AML-193 (cell line): ENCODE measurements at places on chromosomes 11 and 22.

DNA sequence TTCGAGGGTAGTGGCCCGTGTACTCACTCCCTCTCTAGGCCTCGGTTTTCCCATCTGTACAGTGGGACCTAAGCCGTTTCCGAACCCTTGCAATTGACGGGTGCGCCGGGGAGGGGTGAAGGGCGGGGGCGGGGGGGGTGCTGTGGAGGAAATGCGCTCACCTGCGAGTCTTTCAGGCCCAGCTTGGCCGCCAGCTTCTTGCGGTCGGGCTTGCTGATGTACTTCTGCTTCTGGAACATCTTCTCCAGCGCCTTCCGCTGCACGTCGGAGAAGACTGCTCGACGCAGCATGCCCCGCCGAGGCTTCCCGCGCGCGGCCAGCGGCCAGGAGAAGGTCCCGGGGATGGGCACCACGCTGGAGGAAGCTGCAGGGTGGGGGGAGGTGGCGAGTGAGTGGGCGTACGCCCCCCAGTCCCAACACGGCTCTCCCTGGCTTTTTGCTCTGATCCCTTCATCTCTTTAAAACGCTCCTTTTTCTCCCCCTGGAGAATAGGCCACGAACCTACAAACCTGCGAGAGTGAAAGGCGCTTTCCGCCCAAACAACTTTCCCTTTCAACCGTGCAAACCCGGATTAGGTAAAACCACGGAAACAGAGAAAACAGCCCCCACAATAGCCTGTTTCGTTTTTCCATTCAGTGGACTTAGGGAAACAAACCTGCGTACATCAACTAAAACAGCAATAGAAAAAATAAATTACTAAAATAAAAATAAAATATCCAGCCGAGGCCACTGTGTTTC lies 3.2 kb downstream of the DBX1 start:
- no peak for DNase-seq

DNA sequence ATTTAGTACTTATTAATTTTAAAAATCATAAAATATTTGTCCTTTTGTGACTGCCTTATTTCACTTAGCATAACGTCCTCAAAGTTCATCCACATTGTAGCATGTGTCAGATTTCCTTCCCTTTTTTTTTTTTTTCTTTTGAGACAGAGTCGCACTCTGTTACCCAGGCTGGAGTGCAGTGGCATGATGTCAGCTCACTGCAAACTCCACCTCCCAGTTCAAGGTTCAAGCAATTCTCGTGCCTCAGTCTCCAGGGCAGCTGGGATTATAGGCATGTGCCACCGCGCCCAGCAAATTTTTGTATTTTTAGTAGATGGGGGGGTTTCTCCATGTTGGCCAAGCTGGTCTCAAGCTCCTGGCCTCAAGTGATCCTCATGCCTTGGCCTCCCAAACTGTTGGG lies 10.6 kb downstream of the RAB6A start:
- DNase-seq, result peak; percentile 22

DNA sequence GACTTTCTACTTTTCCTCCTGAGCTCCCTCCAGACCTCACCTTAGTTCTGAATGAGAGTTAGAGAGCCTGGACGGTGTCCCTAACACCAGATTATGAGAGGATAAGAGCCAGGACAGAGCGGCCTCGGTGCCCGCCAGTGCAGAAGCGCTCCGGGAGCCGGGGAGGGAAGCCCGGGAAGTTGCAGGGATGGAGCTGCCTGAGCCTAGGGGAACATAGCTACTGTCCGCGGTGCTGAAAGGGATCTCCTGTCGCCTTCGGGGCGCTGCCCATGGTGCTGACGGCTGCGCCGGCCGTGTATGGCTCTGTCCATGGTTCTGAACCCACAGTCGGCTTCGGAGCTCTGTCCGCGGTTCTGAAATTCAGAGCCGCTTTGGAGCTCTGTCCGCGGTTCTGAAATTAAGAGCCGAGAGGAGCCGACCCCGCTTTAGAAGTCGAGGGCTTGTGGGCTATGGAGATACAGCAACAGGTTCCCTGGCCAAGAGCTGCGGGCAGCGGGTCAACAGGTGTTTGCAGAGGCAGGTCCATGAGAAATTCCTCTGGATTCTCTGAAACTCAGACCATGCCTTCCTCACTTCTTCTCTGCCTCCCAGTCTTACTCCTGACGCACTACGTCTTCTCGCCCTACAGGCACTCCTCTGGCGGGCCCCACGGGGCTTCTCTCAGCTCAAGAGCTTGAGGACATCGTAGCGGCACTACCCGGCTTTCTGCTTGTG lies 814 bp downstream of the NPAS4 start:
- peak; percentile 64 for DNase-seq

DNA sequence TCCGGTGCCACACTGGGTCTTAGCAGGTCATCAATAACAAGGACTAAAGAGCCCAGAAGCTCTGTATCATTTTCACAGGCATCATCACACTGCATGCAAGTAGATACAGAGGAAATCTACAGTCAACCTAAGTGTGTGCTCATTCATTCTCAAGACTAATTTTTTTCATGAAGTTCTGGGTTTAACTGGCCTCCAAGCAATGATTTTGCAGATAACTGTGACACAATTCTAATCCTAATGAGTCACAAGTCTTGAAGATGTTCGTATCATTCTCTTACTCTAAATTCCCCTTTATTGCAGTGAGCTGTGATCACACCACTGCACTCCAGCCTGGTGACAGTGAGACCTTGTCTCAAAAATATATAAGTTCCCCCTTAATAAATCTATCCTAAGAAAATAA lies 2.5 kb downstream of the OR52W1 start:
- DNase-seq, result peak; percentile 74

- no peak for DNase-seq
Measured at GRCh38 chr22:50569041-50569459, 6.3 kb upstream of the SYCE3 start.

GRCh38 chr11:113974741-113975470 lies at the start of gene HTR3A:
TSS of gene HTR3A (plus strand) at chr11:113975108. CDS start at chr11:113975326, 218 bp downstream.
- DNase-seq, result no peak

DNA sequence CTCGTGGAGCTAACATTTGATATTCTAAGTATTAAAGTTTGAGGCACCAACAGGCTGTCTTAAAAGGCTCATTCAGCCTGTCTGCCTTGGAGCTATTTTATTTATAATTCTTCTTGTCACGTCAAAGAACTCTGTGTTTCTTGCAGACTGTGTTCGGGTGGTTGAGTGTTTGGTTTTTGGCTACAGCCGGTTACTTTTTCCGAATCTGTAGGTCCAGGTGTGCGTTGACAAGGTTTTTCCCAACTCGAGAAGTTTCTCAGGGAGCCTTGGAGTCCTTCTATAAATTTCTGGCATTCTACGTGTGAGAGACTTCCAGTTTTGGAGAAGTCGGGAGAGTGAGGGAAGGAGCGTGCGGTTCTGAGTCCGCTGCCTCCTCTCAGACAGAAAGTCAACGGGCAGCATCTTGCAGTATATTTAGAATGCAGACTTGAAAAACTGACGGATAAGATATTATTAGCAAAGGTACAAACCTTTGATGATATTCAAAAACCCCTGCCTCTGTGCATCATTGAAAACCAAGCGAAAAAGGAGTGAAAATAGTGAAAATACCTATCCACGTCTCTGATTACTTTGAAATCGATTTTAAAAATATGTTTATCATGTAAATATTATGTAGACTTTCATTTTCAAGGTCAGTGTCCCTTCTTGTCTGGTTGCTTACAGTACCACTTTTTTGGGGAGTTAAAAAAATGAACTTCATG lies 85.2 kb upstream of the PPARA start:
- no peak for DNase-seq

- DNase-seq, result no peak
Measured at GRCh38 chr11:14793546-14793945, 98.5 kb downstream of the CYP2R1 start.

DNA sequence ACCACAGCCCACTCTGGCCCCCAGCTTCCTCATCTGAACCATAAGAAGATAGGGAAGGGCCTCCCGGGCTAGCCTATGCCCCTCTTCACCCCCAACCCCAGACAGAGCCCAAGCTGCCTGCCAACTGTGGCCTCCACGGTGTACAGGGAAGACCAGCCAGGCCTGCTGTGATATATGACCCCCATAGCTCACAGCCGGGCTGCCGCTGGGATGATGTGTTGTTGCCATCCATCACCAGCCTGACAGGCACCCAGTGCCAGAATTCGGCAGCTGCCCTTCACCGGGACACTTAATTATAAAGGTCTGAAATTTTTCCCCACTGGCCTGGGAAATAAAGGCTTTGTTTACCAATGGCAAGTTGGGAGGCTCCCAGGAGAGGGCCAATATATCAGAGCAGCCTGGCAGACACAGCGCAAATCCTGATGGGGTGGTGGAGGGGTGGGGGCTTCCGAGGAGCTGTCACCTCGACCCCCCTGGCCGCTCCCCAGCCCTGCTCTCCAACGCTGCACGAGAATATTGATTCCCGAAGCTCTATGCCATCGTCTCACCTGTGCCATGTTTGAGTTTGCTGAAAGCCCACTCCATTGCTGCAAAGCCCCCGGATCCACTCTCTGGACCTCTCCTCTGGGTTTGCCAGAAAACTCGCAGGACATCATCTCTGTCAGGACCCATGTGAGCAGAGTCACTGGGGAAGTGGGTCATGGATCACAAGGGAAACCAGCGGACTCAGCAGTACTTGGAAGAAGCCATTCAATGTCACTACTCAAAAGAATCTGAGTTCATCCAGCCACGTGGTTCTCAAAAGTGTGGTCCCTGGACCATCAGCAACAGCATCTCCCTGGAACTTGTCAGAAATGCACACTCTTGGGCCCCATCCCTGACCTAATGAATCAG lies 296.9 kb downstream of the MN1 start:
- no peak for DNase-seq

DNA sequence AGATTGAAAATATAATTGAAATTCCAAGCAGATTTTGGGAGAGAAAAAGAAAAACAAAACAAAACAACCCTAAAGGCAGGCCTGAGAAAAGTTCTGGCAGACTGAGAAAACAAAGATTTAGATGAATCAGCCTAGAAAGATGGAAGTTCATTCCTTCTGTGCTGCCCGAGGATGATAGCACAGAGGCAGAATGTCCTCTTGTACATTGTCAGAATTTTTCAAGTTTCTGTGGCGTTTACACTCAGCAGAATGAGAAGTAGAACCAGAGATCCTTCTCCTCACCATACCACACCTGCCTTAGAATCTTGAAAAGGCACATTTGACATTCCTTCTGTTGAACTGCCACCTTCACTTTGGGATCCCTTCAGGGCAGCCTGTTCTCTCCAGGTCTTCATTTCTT lies 62.5 kb upstream of the IZUMO1R start:
- DNase-seq, result no peak

DNA sequence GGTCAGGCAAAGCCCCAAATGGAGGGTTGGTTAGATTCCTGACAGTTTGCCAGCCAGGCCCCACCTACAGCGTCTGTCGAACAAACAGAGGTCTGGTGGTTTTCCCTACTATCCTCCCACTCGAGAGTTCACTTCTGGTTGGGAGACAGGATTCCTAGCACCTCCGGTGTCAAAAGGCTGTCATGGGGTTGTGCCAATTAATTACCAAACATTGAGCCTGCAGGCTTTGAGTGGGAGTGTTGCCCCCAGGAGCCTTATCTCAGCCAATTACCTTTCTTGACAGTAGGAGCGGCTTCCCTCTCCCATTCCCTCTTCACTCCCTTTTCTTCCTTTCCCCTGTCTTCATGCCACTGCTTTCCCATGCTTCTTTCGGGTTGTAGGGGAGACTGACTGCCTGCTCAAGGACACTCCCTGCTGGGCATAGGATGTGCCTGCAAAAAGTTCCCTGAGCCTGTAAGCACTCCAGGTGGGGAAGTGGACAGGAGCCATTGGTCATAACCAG lies 4.7 kb upstream of the TTC36 start:
- no peak for DNase-seq

GRCh38 chr11:47271328-47271727 lies 1.4 kb downstream of the MADD start:
- DNase-seq, result no peak

DNA sequence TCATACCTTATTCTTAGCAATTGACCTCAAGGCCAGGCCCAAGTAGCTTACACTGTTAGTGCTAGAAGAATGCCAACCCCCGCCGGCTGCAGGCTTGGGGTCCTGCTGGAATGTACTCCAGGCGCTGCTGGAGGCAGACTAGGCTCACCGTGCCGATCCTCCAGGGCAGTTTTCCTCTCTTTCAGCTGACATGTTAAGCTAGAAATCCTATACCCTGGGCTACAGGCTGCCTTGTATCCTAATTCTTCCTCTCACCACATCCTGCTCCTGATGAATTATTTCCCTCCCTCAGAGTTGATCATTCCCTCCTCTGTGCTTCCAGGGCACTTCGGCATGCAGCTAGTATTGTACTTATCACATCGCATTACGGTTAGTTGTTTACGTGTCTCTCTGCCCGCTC lies 3.4 kb downstream of the SPTBN2 start:
- no peak for DNase-seq

GRCh38 chr11:27471589-27472397 lies 797 bp downstream of the LGR4 start:
- DNase-seq, result no peak

- DNase-seq, result no peak
Measured at GRCh38 chr11:130423541-130424142, 4.8 kb downstream of the ADAMTS8 start.

DNA sequence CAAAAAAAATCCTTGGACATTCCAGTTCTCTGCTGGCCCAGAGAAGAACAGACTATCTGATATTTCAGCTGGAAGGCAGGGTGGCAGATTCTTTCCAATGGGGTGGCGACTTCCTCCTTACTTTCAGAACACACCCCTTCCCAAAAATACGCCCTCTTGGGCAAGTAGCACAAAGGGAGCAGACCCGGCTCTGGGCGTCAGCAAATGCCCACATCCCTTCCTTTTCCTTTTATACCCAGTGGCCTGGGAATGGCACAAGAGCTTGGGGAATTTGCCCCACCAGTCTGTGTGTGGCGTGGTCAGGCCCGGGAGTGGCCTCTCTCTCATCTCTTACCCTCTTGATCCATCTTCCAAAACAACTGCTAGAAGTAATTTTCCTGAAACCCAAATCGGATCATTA lies 33.0 kb upstream of the NUP160 start:
- no peak for DNase-seq

- no peak for DNase-seq
Measured at GRCh38 chr22:49553518-49554295, 274.0 kb downstream of the BRD1 start.

GRCh38 chr11:19832086-19832750 lies 119.6 kb downstream of the NAV2 start:
- no peak for DNase-seq

- DNase-seq, result no peak
Measured at GRCh38 chr11:119722281-119722794, 6.7 kb downstream of the NECTIN1 start.

- no peak for DNase-seq
Measured at GRCh38 chr22:31533374-31533773, 37.0 kb downstream of the SFI1 start.
